ENCODE measurements at places on chromosomes 13 and 19.

GRCh38 chr19:38193445-38193844 lies 30.6 kb downstream of the DPF1 start:
- DNase-seq: no peak

- no peak for DNase-seq
These were observed 422.2 kb downstream of the KLF5 start for GRCh38 chr13:73480779-73481559.

- no peak for DNase-seq
These were observed 1.4 kb upstream of the GIPC1 start for GRCh38 chr19:14497228-14497921.

GRCh38 chr19:11856596-11857250 lies 8.2 kb downstream of the ZNF439 start:
- no peak for DNase-seq

DNA sequence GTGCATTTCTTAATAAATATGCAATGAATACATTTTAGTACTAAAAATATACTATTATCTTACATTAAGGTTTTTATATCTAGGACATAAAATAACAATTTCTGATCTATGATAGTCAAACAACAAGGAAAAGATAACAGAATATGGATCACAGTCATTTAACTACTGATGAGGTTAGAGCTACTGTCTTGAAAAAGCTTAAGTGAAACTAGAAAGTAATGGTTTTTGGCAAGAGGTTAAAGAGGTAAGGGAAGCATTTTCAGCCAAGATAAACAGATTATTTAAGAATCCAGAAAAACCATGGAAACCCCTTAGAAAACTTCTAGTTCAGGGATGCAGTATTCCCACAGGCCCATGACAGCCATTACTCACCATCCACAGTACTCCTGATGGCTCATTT lies 787.4 kb downstream of the DACH1 start:
- no peak for DNase-seq

DNA sequence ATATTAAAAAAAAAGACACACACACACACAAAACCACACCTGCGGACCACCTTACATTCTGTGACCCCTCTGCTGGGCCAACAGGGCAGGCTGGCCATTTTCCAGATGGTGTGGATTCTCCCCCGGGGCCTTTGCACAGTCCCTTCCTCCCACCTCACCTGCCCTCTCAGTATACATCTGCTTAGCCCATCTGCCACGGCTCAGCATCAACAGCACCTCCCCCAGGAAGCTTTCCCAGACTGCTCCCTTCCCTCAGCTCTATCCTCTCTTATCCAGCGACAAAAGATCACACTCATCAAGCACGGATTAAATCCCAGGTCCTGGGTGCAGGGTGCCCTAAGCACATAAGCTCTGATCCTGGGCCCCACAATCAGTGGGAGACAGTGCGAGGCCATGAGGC lies 4.5 kb downstream of the ZNF787 start:
- no peak for DNase-seq

GRCh38 chr19:16698914-16699313 lies 20.7 kb upstream of the NWD1 start:
- no peak for DNase-seq
